ENCODE measurements at places on chromosomes 12 and 14.

DNA sequence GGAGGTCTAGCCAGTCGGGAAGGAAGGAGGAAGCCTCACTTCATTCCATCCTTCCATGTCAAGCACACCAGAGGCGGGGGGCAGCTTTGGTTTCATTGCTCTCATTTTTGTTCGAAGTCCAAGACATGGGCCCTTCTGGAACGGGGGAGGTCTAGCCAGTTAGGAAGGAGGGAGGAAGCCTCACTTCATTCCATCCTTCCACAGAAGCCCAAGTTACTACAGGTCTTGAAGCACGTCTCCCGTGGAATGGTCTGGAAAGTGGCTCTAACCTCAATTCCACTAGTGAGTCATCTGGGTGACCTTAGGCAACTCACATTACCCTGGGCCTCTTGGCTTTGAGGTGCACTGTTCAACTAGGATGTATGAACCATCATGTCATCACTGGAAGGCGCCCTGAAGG, 156.3 kb downstream of the NTF3 start:
- DNase-seq: no peak

GRCh38 chr12:25083211-25083610, 111.7 kb downstream of the DNAI7 start:
- DNase-seq: no peak

DNA sequence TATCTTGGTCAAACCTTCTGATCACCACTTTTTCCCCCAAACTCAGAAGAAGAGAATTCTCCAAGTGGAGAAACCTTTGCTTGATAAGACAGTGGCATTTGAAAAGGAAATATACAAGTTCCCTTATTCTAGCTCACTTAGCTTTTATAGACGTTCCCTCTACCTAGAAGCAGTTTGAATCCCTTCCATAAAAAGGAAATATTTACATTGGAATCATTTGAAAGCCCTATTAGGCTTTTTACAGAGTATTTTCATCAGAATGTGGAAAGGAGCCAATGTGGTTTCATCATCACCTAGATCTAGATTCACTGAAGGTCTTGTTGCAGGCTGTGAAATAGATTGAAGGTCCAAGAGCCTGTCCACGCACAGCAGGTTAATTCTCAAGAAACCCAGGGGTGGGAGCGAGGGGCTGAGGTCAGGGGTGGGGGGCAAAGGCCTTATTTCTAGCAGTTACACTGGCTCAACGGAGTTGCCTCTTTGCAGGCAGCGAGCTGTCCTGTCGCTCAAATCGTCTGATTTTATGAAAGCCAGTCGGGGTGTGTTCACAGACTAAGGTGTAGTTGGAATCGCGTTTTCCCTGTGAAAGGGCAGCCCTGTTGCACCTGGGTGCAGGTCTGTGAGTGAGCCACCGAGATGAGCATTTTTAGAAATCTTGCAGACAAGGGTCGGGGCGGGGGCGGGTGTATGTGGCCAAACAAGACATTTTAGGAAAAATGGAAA, 45.6 kb downstream of the AACS start:
- DNase-seq: no peak

GRCh38 chr12:80268924-80269749, 169.8 kb downstream of the OTOGL start:
- DNase-seq: no peak

DNA sequence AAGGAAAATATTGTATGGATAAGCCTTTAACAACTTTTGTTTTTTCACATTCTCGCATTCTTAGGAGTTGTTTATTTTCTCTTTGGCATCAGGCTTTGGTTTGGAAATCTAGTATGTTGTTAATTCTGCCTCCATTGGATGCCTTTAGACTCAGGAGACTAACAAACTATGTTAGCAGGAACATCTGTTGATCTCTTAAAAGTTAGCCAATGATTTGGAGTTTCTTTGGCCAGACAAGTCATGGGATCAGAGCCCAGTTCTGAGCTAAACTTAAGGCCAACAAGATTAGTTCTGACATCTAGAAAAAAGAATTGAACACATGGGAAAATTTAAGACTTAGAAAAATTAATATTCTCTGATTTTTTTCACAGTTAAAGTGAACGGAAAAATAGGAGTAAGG, 35.3 kb upstream of the STRAP start:
- no peak for DNase-seq

GRCh38 chr12:12736759-12737676, 19.9 kb downstream of the CDKN1B start:
- DNase-seq: peak; percentile 6

GRCh38 chr14:32560209-32560857, 231.2 kb downstream of the AKAP6 start:
- DNase-seq: no peak

- DNase-seq: no peak
Observed at GRCh38 chr12:15716581-15716980, 72.6 kb downstream of the EPS8 start.

GRCh38 chr12:122111089-122111641, 32.6 kb downstream of the MLXIP start:
- no peak for DNase-seq

- no peak for DNase-seq
Observed at GRCh38 chr12:11630046-11630706, 19.3 kb upstream of the ETV6 start.

GRCh38 chr12:76266797-76267196, 81.4 kb downstream of the BBS10 start:
- no peak for DNase-seq

DNA sequence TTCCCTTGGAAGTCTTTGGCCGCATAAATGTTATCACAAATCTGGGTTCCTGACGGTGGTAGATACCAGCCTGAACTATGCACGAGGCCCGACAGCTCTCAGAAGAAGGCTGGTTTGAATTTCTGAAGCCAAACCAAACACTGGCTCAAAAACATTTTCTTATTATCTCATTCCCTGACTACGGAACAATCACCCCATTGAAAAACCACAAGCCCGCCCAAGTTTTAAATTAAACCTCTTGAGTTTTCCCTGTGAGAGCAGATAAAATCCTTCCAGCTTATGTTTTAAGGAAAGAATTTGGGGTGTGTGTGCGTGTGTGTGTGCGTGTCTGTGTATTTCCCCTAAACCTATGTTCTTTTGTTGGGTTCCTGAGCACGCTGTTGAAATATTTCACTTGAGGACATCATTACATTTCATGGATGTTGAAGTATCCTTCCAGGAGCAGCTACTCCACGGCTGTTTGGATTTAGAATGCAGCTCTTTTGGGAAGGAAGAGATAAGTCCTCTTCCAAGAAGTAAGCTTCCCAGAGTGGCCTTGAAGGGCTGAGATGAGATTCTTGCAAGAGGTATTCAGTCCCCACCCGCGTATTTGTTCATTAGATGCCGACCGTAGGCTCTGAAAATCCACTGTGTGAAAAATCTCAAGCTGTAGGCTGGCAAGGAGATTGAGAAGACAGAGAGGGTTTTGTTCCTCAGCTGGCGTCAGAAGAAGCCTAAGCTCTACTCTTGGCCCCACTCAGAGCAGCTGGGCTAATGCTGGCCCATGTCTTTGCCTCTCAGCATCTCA, 131.0 kb upstream of the NCOR2 start:
- no peak for DNase-seq

- no peak for DNase-seq
Observed at GRCh38 chr14:23076785-23077408, 18.0 kb downstream of the ACIN1 start.

GRCh38 chr12:47152095-47152494, 72.3 kb upstream of the AMIGO2 start:
- no peak for DNase-seq

- peak; percentile 54 for DNase-seq
Observed at GRCh38 chr14:50003213-50004021, 110.5 kb downstream of the ARF6 start.

DNA sequence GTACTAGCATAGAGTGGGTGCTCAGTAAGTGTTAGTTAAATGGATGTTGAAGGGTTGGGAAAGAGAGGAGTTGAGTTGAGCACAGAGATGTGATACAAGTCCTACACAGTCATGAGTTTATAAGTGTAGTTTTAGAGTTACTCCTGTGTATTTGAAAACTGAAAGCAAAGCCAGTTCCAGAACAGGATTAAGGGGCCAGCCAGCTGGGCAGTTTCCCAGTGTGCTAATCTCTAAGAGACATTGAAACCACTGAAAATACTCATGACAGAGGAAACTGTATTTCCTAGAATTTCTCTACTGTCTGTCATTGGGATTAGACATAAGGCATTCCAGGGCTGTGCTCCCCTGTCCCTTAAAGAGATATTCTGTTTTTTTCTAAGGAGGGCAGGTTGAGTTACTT, 101.0 kb downstream of the DERA start:
- no peak for DNase-seq

DNA sequence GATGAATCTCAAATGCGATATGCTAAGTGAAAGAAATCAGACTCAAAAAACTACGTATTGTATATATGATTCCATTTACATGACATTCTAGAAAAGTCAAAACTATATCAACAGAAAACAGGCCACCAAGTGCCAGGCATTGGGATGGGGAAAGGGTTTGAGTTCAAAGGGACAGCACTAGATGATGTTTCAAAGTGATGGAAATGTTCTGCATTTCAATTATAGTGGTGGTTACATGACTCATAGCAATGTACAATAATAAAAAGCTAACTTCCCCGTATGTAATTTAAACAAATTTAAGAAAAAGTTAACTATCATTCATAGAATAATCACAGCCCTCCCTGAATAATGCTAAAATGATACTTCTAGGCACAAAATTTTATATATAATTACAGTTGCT, 13.5 kb downstream of the HECTD1 start:
- no peak for DNase-seq

GRCh38 chr12:108484431-108484830, 30.6 kb upstream of the FICD start:
- DNase-seq: no peak

- DNase-seq: no peak
Observed at GRCh38 chr14:100114109-100114765, 45.2 kb downstream of the DEGS2 start.

DNA sequence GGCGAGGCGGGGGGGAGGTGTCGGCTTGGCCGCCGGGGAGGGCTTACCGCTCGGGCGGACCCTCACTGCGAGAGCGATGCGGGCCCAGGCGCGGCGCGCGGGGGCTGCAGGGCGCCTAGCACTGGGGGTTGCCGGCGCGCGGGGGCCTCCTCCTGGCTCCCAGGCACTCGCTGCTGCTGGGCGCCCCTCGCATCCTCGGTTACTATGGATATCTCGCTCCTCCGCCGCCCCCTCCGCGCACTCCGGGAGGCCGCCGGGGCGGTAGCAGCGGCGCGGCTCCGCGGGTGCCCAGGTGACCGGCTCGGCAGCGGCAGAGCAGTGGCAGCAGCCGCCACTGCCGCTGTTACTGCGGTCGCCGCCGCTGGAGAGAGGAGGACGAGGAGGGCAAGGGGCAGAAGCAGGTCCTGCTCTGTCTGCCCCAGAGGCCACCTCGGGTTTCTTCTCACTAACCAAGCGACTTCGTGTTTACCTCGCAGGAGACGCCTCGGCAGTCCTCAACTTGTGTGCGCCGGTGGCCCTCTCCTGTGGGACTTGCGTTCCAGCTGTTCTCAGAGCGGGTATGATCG, 250.1 kb downstream of the APAF1 start:
- no peak for DNase-seq

DNA sequence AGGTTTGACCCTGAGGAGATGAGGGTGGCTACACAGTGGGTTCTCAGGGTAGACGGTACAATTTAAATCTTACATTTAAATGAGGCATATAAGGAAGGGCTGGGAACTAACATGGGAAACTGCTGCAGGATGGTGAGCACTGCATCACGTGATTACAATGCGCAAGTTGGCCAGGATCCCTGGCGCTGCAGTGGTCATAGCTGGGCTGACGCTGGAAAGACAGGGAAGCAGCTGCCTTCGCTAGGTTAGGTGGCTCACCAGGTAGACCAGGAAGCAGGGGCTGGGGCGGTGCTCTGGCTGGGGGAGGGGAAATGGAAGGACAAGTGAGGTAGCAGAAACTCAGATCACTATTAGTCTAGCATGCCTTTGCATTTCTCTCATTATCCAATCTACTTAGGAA, 149.9 kb downstream of the FOXN3 start:
- DNase-seq: no peak

GRCh38 chr12:108751821-108752220, 20.5 kb upstream of the CORO1C start:
- DNase-seq: no peak

DNA sequence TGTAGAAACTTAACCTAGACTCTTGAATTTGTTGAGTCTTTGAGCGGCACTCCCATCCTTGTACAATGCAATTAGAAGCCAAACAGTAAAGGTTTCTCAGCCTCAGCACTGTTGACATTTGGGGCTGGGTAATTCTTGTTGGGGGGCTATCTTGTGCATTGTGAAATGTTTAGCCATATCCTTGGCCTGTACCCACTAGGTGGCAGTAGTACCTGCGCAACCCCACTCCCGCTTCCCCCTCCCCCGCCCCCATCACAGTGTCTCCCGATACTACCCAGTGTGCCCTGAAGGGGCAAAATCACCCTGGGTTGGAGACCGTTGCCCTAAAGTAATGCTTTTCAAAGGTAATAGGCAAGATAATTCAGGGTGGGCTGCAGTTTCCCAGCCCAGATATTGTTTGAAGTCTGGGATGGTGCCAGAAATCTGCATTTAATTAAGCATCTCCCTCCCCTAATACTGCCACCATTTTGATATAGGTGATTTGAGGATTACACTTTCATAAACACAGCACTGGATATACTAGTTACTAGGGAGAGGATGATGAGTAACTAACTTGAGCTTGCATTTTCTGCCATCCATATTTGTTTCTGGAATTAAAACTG, 1.8 kb downstream of the COX6A1 start:
- peak; percentile 75 for DNase-seq

GRCh38 chr14:57747036-57747435, 118.9 kb downstream of the SLC35F4 start:
- no peak for DNase-seq

GRCh38 chr14:56561606-56562005, 18.0 kb upstream of the TMEM260 start:
- DNase-seq: no peak

DNA sequence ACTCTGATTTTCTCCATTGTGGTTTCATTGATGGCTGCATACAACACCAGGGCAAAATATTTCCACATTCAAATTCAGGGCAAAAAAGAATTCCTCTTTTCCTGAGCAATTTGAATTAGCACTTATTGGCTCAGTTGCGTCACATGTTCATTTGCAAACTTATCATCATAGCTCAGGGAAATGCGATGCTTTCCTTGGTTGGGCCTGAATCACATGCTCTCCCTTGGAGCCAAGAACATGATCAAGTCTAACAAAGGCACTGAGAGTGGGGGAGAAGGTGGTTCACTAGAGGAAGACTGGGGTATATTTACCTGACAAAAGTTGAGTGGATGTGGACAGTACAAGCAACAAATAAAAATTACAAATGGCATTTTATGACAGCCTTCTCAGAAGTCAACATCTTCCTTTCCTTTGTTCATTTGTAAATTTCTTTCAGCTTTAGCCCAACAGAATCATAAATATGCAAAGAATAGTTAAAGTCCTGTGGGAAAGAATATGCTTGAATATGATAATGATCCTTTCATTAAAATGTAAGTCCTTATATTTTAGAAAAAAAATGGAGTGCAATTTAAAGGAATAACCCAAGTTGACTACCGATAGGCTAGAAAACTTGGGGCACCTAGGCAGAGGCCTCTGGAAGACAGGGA, 277.2 kb downstream of the NEDD1 start:
- no peak for DNase-seq

DNA sequence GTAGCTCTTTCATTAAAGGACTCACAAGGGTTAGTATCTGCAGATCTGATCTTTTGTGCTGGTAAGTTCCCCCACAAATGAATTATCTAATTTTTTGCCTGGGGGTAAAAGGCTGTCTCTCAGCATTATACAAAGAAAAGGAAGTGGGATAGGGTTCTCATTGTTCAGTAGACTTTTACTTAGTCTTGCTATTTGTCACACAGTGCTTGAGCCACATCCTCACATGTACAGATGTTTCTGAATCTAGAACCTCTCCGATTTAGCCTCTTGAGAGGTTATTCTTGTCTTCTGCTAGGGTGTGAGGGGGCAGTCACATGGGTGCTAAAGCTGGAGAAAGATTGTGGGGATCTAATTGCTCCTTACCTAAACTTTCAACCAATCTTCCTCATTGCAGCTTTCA, 93.0 kb downstream of the SLC41A2 start:
- DNase-seq: no peak

Measured in effector CD8-positive, alpha-beta T cell (primary cell).